ENCODE measurements at places on chromosomes 11 and 22.

- DNase-seq, result no peak
Observed at GRCh38 chr11:69472541-69473275, 8.8 kb upstream of the LINC01488 start.

- no peak for DNase-seq
Observed at GRCh38 chr11:121318848-121319834, 26.6 kb downstream of the SC5D start.

- DNase-seq, result no peak
Observed at GRCh38 chr11:20501971-20502370, 97.4 kb upstream of the SLC6A5 start.

- DNase-seq, result no peak
Observed at GRCh38 chr22:46591930-46592329, 28.3 kb upstream of the GRAMD4 start.

GRCh38 chr11:73219396-73220285 lies 1.6 kb downstream of the P2RY2 start:
- DNase-seq, result no peak

DNA sequence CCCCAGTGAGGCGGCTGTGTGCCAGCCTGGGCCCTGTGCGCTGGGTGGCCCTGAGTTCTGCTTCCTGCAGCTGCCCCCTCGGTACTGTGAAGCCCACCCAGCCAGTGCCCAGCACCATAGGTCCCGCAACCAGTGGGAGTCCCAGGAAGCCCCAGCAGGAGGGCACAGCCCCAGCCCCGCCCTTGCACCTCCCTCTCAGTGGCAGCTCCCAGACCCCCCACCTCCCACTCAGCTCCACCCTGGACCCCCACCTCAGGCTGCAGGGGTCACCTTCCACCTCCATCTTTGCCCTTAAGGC lies 30.9 kb downstream of the MOB2 start:
- DNase-seq, result no peak

GRCh38 chr22:47835726-47836125 lies 1073.3 kb downstream of the TBC1D22A start:
- no peak for DNase-seq

- no peak for DNase-seq
Observed at GRCh38 chr22:42156598-42156997, 26.0 kb upstream of the CYP2D6 start.

GRCh38 chr11:83759148-83759547 lies 473.0 kb upstream of the CCDC90B start:
- no peak for DNase-seq
